Stimulated activated CD4-positive, alpha-beta T cell treated with anti-CD3 and anti-CD28 coated beads, TNF-alpha, amount 100 ng/mL, for 24 hours (primary cell): ENCODE measurements at places on chromosomes 16 and 17.

- DNase-seq = no peak
Measured at GRCh38 chr16:11151885-11152629, 103.9 kb downstream of the SOCS1 start.

GRCh38 chr17:66487121-66487520, 184.7 kb downstream of the PRKCA start:
- DNase-seq = no peak

DNA sequence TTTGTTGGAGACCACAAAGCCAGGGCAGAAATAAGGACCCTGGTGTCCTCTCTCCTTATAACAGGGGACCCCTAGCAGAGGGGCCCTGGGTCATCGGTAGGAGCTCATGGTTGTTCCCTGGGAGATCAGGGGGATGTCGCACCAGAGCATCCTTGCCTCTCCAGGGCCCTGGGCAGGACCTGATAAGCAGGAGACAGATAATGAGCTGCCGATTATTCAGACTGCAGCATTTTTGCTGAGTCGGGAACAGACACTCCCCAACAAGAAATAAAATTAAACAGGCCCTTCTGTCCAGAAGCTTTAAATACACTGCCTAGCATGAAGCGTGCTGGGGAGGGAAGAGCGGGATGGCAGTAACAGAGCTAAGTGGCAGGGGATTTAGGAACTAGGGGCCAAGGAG, 15.4 kb upstream of the GFAP start:
- DNase-seq = no peak

GRCh38 chr16:80731915-80732314, 72.5 kb downstream of the CDYL2 start:
- no peak for DNase-seq

- no peak for DNase-seq
Measured at GRCh38 chr17:80893604-80894438, 97.8 kb upstream of the CHMP6 start.

DNA sequence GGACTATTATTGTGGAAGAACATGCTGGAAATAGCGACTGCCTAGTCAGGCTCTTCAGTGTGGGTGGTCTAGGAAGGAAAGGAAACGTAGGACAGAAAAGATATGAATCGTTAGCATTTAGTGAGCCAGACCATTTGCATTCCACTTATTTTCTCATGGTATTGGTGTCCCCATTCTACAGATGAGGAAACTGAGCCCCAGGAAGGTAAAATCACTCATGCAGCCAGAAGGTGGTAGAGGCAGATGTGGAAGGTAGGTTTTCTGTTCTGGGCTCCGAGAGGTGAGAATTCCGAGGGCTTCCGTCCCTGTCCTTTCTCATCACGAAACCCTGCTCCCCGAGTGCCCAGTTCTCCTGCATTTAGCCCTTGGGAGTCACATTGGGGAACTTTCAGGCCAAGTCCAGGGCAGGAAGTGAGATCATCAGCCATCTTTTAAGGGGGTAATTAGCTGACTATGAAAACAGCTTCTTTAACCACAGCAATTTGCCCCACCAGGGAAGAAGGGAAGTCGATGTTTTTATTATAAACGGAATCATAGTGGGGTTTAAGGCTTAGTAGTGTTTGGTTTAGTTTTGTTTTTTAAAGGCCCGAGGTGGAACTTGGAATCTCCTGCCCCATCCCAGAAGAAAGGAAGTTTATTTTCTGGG, 110.7 kb upstream of the IRX3 start:
- DNase-seq = no peak

GRCh38 chr16:24118126-24118821, 137.9 kb upstream of the CACNG3 start:
- DNase-seq = no peak

- DNase-seq = no peak
Measured at GRCh38 chr16:57591870-57592485, 36.5 kb upstream of the ADGRG1 start.

GRCh38 chr16:12323007-12323758, 346.6 kb downstream of the SNX29 start:
- DNase-seq = peak; percentile 12

DNA sequence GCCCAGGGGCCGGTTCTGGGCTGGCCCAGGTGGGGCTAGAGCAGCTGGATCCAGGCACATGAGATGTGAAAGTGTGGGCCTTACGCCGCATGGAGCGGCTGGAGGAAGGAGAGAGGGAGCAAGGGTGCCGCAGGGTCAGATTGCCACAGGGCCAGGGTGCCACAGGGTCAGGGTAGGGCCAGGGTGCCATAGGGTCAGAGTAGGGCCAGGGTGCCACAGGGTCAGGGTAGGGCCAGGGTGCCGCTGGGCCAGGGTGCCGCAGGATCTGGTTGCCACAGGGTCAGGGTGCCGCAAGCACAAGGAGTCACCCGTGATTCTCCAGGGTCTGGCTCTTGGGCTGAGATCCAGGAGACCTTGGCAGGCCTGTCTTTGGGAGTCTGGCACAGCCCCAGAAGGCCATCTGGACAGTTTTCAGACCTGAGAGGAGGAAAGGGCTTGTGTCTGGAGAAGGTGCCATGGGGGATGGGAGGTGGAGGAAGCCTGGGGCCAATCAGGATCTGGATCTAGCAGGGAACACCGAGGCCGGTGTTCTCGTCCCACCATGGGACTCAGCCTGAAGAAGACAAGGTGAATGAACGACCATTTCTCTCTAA, 13.1 kb upstream of the LASP1NB start:
- no peak for DNase-seq

GRCh38 chr16:22979038-22979437, 165.1 kb downstream of the HS3ST2 start:
- no peak for DNase-seq

DNA sequence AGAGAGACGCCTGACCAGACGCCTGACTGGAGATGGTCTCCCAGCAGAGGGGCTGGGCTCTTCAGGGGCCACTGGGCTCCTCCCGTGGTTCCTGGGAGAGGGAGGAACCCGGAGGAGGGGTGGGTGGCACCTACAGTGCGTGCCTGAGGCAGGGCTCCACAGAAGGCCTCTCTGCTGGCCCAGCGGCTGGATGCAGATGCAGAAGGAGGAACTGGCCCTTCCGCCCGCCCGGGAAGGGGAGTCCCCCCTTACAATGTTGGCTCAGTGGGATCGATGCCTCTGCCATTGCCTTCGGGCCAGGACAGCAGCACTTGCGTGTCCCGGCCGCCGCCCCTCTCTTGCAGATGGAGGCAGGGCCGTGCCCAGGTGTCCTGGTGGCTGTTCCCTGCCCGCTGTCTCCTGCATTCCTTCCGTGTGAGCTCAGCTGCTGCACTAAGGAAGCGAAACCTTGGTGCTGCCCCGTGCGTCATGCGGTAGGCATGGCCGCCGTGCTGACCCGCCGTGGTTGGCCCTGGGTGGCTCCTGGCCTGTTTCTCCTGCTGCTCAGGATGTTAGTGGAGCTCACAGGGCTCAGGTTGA, 15.1 kb downstream of the BAIAP2 start:
- no peak for DNase-seq
